Activated T-helper 9 cell treated with anti-CD3 and anti-CD28 coated beads, Interleukin-2, amount 50 U/mL, for 16 hours (primary cell): ENCODE measurements at places on chromosomes 3 and 15.

DNA sequence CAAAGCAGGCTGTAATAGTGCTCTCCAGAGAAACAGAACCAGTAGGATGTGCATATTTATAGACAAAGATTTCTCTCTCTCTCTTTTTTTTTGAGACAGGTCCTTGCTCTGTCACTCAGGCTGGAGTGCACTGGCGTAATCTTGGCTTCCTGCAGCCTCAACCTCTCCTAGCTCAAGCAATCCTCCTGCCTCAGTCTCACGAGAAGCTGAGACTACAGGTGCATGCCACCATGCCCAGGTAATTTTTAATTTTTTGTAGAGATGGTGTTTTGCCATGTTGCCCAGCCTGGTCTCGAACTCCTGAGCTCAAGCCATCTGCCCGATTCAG lies 67.1 kb upstream of the CHD2 start:
- no peak for DNase-seq

- no peak for DNase-seq
Observed at GRCh38 chr3:15102836-15103235, 3.9 kb upstream of the RBSN start.

DNA sequence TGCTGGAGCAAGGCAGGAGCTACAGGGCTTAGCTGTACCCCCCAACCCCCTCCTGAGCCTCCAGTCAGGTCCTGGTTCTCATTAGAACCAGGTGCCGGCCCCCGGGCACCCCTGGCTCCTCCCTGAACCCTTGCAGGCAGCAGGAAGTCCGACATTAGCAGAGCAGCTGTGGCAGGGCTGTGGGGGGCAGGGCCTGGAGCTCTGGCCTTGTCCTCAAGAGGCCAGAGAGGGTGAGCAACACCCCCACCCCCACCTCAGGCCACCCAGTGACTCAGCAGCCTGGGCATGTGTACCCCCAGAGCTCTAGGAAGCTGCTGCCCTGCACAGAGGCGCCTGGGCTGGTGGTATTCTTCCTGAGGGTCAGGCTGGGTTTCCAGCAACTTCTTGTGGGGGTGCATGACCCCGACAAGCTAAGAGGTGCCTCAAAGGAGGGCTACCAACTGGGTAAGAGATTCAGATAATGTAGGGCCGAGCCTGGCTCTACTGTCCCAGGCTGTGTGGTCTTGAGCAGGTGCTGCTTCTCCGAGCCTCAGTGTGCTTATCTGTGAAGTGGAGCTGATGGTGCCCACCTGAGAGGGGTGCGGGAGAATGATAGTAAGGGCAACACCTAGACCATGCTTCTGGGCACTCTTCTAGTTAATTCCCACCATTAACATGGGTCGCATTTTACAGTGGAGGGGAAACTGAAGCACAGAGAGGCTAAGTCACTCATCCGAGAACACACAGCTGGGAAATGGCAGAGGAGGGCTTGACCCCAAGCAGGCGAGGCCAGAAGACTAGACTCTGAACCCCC lies 16.0 kb downstream of the H1-8 start:
- no peak for DNase-seq

DNA sequence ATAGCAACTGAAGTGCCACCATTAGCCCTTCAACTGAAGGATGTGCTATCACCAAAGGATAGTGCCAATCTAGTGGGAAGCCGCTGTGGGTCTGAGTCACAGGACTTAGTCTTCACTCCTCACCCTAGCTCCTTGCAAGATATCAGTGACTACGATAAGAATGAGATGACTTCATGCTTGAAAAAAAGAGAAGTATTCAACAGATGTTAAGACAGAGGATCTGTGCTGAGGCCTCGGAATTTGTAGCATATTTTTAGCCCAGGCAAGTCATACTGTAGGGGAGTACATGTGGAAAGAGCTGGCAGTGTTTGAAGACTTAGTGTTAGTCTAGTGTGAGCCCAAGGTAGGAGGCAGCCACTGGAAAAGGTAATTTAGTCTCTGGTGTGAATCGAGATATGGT lies 270.7 kb upstream of the LRTM1 start:
- no peak for DNase-seq
